Activated naive CD8-positive, alpha-beta T cell treated with anti-CD3 and anti-CD28 coated beads, Interleukin-2, amount 50 U/mL, for 16 hours (primary cell): ENCODE measurements at places on chromosomes 1 and 21.

DNA sequence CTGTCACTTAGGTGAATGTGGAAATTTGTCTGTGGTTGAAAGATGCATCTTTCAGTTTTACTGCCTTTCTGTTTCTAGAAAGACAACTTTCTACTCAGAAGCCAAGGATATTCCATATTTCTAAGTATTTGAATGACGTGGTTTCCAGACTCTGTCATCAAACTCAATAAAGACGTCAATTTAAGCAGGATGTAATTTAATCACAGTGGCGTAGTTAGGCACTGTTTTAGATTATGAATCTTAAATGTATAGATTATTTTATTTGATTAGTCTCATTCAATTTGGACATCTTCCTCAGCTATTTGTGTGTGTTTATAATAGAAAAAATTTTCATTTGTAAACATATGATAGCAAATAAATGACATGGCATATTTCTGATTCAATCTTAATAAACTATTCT is 298.9 kb downstream of the RYR2 start:
- no peak for DNase-seq

DNA sequence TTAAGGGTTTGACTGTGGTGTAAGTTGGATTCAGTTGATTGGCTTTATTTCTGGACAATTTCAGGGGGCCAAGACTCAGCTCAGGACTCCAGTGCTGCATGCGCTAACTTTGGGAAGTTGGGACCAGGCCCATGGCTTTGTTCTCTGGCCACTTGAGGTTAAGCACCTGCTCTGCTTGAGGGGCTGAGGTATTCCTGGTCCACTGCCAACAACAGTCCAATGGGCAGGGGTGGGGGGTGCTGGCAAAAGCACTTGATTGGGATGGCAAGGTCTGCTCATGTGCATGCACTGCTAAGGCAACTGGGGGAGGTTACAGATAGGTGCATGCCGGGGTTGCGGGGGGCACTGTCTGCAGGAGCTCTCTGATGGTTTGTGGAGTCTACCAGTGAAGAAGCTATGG is 52.6 kb upstream of the ASB17 start:
- DNase-seq = no peak

DNA sequence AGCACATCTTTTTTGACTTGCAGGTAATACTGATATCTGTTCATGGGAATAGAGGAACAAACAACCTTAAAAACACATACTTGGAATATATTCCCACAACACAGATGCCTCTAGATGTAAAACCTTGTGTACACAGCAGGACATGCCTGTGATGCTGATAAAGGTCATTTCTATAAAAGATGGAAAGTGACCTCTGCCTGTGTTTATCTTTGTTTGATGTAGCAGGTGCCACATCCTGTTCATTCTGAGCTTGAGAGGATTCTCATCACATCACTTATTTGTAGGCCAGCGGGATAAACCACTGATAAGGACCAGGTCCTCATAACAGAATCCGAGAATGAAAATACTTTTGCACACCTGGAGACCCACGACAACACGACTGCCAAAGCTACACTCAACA is 133.7 kb downstream of the SMYD2 start:
- DNase-seq = no peak

DNA sequence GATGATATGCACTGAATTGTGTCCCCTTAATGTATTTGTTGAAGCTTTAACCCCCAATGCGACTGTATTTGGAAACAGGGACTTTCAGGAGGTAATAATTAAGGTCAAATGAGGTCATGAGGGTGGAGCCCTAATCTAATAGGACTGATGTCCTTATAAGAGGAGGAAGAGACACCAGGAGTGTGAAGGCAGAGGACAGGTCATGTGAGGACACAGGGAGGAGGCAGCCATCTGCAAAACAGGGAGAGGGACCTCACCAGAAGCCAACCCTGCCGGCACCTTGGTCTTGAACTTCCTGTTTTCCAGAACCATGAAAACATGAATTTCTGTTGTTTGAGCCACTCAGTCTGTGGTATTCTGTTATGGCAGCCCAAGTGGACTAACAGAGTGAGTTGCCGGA is 15.3 kb downstream of the SYF2 start:
- no peak for DNase-seq

GRCh38 chr1:160149233-160149632 is 2.2 kb upstream of the ATP1A4 start:
- DNase-seq = no peak

DNA sequence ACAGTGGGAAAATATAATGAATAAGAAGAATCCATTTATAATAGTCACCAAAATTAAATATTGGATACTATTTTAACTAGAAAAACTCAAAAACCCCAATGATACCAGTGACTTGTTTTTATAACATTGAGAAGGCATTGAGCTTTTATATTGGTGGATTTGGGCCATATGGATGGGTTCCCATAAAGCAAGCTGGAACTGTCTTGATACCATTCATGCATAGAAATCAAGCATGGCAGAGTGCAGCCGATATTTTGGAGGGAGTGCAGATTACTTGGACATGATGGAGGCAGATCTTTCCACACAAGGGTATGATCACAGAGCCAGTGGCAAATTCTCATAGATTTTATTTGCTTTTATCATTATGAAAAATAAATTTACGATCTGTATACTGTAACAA is 3.8 kb upstream of the RWDD3 start:
- no peak for DNase-seq
